Smooth muscle cell of the umbilical artery (primary cell): ENCODE measurements at places on chromosomes 11 and 22. TPM values are rescaled to one million over a fixed set of nuclear protein-coding genes. Genes with fewer than 3 reads are reported as not detected.

NXPE1 gene
- total RNA-seq: not detected in 2 replicates

TMEM191B gene
- under 0.01 and 0.97 TPM in 2 replicates for total RNA-seq

MMP27 gene
- total RNA-seq: not detected in 2 replicates

KRTAP5-2 gene
- total RNA-seq: not detected in 2 replicates

PAMR1 gene
- total RNA-seq: 46.2 and 224 TPM in 2 replicates

OR51I1 gene
- total RNA-seq: not detected in 2 replicates
